Stimulated activated CD8-positive, alpha-beta memory T cell treated with anti-CD3 and anti-CD28 coated beads, Interleukin-4, amount 100 ng/mL, for 24 hours (primary cell): ENCODE measurements at places on chromosomes 3 and 15.

GRCh38 chr3:35832140-35832571, 192.8 kb downstream of the ARPP21 start:
- DNase-seq: no peak

- DNase-seq: no peak
Observed at GRCh38 chr3:102092617-102093466, 243.5 kb downstream of the NFKBIZ start.

GRCh38 chr3:71805691-71806090, 20.7 kb upstream of the PROK2 start:
- DNase-seq: no peak

GRCh38 chr3:52246728-52247408, 1.3 kb downstream of the PPM1M start:
- no peak for DNase-seq

DNA sequence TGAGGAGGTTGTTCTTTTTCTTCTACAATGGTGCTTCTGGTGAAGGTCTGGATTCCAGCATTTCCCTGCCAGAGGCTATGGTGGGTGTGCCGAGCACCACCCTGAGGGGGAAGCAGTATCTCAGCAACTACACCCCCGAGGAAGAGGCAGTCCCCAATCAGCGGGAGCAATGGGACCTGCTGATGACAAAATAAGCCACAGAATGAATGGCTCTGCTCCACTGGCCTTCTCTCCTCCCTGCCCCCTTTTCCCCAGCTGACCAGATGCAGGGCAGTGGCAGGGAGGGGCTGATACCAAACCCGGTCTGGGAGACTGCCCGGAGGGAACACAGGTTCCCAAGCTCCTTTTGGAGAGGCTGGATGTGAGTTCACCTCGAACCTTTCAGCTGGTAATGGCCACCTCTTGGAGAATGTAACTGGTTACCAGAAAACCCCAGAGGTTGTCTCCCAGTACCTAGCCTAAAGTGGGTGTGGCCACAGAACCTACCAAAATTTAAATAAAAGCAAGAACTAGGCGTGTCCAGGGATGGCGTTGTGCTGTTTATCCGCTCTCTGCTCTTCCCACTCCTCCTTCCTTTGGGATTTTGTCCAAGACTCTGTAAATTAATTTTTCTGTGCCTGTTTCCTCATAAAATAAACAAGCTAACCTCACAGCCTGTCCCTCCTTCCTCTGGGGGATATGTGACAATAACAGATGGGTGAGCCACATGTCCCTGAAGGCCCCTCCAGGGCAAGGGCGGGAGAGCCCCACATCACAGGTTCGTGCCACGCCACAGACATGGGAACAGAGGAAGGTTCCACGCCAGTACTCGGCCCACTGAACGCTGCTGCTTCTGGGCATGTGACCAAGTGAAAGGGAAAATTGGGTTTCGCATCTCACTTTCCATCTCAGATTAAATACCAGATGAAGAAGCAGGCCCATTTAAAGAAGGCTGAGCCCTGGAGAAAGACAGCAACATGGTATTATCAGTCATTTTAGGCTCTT, 35.1 kb upstream of the SPTBN5 start:
- no peak for DNase-seq

- DNase-seq: no peak
Observed at GRCh38 chr3:12175137-12175593, 16.5 kb upstream of the TIMP4 start.

GRCh38 chr3:170528726-170529125, 57.1 kb downstream of the SLC7A14 start:
- no peak for DNase-seq

GRCh38 chr3:155972885-155973584, 102.6 kb downstream of the GMPS start:
- DNase-seq: no peak

GRCh38 chr3:119309591-119309990, 15.4 kb downstream of the ARHGAP31 start:
- no peak for DNase-seq

DNA sequence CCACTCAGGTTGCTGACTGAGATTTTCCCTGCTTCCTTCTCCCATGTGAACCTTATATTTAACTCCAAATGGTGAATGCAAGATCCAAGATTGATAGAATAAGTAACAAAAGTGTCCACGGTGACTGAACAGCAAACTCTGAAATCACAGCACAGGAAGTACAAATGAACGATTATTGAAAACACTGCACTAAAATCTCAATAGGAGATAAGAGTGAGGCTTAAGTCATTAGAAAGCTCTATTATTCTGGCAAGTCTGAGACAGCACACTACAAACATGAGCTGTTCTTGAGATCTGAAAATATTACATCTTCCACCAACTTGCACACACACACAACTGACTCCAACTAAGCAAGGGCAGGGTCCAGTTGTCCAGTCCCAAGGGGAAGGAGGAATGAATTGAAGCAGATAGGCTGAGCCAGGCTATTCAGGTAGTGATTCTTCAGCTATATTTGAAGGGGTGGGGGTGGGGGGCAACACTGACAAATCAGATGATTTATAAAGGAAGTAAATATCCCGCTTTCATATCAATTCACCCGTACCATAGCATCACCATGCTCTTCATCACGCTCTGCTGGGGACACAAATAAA, 2.9 kb downstream of the ZNF385D start:
- no peak for DNase-seq

DNA sequence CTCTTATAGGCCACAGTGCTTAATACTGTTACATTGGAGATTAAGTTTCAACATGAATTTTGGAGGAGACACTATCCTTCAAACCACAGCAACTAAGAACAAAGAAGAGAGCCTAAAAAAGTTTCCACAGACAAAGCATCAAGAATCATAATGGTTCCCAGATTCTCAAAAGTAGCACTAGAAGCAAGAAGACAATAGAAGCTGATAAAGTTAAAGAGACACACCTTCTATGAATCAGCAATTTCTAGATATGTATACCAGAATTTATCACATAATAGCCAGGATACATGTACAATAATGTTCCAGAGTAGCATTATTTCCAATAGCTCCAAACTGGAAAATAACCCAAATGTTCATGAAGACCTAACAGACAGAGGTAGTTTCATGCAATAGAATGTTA, 12.2 kb downstream of the NKIRAS1 start:
- no peak for DNase-seq

DNA sequence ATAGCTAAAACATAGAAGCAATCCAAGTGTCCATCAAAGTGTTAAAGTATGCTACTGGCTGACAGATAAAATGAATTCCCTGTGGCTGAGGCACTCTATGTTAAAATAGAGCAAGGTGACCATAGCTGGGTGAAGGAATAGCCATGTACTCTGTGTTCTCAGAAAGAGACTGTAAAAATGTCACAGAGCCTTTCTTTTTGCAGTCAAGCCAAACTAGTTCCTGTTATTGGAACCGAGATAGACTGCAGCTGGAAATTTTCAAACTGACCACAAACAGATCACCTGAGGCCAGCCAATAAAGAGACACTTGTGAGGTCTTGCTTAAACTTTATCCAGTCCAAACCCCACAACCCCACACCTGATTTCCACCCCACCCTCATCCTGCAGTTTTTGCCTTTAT, 422.8 kb upstream of the NAALADL2 start:
- no peak for DNase-seq

DNA sequence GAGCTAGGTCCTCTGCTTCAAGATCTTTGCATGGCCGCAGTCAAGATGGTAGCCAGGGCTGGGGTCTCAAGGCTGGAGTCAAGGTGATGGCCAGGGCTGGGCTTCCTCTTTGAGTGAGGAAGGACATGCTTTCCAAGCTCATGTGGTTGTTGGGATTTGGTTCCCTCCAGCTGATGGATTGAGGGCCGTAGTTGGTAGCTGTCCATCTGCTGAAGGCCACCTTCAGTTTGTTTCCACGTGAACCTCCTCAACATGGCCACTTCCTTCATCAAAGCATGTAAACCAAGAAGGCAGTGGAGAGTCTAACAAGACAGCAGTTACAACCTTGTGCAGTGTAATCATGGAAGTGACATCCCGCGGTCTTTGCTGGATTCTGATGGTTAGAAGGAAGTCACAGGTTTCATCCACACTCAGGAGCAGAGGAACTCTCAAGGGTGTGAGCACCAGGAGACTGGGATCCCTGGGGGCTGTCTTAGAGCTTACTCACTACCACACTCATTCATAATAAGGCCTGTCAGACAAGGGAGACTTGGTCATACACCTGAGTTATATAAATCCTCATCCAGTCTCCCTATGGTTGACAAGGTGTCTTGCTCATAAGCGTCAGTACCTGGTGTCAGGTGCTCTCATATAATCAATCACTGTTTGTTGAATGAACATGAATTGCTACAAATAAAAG, 42.1 kb downstream of the ABHD5 start:
- DNase-seq: no peak

DNA sequence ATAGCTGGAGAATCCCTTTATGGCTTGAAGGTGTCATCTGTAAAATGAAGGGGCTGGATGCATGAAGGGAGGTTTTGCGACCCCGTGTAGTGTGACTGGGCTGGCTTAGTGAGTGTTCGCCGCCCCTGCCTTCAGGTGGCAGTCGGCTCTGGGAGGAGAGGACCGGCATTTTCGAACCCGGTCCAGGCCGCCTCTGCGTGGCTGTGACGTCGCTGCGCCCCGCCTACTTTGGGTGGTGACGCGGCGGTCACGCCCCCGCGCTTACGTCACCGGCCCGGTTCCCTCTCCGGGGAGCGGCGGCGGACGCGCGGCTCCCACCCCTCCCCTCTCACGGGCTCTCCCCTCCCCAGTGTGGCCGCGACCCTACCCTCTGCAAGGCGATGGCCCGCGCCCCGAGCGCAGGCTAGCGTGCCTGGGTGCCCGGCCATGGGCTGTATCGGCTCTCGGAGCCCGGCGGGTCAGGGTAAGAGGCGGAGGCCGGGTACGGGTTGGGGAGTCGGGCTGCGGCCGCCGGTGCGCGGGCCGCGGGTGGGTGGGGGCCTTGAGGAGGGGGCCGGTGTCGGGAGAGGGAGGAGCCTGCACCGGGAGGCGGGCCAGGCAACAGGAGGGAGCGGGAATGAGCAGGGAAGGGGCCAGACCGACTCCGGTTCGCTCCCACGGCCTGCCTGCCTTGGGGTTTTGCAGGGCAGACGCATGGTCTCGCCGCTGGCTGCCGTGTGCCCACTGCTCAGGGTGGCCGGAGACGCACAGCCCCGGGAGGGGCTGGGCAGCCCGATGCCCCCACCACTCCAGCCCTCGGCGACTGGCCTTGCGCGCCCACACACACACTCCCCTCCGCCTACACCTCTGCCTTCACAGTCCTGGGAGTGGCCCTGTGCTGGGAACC, 1.5 kb upstream of the FAM131A start:
- DNase-seq: peak; percentile 77

DNA sequence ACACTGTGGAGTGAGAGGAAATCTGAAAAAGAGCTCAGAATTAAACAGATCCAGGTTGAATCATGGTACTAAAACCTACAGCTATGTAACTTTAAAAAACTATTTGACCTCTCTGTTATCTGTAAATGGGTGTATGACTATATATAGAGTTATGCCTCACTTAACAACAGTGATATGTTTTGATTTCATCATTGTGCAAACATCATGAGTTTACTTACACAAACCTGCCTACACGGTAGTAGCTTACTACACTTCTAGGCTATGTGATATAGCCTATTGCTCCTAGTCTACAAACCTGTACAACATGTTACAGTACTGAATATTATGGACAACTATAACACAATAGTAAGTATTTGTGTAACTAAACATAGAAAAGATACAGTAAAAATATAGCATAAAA, 191.6 kb upstream of the MEIS2 start:
- no peak for DNase-seq

- DNase-seq: no peak
Observed at GRCh38 chr3:180680097-180680430, 775 bp upstream of the CCDC39 start.

DNA sequence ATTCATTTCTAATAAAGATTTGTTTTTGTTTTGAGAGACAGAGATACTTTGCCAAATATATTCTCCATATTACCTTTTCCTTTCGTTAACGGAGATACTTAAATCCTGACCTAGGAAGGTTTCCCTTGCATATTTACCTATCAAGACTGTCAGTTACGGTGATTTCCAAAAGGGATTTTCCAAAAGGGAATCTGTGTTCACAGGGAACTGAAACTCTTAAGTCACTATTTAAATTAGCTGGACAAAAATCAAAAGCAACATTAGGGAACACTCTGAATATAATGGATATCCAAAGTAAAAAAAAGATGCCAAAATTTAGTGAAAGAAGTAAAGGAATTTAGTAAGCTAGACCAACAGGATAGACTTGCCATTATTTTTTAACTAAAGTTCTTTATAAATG, 576 bp downstream of the LRRFIP2 start:
- no peak for DNase-seq

GRCh38 chr3:142947352-142947751, 16.1 kb downstream of the PAQR9 start:
- no peak for DNase-seq

- no peak for DNase-seq
Observed at GRCh38 chr3:175580318-175580717, 721.2 kb downstream of the NAALADL2 start.

GRCh38 chr3:109597444-109597843, 260.1 kb upstream of the DPPA4 start:
- DNase-seq: no peak

- no peak for DNase-seq
Observed at GRCh38 chr15:25366058-25366457, 72.8 kb downstream of the UBE3A start.

DNA sequence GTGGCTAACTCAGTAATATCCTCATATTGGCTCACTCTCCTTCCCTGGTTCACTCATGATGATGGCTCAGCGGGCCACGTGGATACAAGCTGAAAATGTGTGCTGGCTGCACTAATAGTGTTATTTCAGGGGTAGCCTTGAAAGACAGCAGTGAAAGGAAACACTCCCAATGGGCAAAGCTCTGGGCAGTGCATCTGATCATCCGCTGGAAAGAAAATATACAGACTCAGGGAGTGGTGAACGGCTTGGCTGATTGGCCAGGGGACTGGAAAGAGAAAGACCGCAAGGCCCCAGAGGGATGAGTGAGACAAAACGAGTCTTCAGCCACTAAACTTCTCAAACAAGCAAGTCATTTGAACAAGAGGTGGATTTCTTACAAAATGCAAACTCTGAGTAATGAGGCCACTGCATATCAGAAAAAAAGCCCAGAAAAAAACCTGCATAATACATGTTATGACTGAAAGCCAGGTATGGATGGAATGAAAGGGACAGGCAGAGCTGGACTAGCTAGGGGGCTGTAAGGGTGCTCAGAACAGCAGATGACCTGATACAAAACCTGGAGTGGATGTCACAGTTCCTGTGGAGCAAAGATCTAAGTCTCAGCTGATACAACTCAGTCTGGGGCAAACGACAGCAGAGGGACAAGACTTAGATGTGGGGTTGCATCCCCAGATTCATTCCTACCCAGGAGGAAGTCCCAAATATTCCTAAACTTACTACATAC, 33.3 kb downstream of the CMTM6 start:
- DNase-seq: no peak

DNA sequence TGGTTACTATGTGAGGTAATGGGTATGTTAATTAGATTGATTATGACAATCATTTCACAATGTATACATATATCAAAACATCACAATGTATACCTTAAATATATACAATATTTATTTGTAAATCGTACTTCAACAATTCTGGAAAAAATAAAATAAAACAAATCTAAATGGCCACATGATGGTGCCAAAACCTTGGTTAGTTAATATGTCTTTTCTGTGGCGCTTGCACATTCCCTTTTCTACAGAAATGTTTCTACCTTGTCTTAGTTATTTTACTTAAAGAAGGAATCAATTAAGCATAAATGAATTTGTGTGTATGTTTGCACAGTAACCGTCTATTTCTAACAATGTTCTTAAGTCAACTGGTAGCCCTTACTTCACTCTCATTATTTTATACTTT, 53.4 kb downstream of the OXSM start:
- no peak for DNase-seq

GRCh38 chr15:101201411-101202174, 50.3 kb downstream of the CHSY1 start:
- DNase-seq: no peak

- peak; percentile 4 for DNase-seq
Observed at GRCh38 chr15:94119923-94120775, 111.2 kb upstream of the MCTP2 start.
